ENCODE measurements at places on chromosomes 5 and 9. TPM values are rescaled to one million over a fixed set of nuclear protein-coding genes. Genes with fewer than 3 reads are reported as not detected.

DNA sequence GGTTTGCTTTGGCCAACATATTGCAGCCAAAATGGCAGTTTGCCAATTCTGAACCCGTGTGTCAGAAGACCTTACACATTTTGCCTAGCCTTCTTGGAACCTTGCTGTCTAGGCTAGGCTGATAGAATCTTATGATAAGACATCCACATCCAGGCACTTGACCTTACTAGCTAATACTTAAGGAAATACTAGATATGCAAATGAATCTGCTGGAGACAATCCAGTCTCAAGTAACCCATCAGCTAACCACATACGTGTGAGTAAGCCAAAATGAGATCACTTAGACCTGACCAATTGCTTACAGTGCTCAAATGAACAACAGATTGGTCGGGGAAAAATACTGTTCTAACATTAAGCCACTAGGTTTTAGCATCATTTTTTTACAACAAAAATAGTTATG is 1504.6 kb upstream of the CDH9 start:
- no peaks in the 10 kb centered on the region for H3K36me3 ChIP-seq
- no peaks in the 10 kb centered on the region for H3K27me3 ChIP-seq
- no peak overlapping the region for H3K4me3 ChIP-seq
- H3K4me1 ChIP-seq = no peaks in the 10 kb centered on the region
- H3K27ac ChIP-seq = no peak overlapping the region

DNA sequence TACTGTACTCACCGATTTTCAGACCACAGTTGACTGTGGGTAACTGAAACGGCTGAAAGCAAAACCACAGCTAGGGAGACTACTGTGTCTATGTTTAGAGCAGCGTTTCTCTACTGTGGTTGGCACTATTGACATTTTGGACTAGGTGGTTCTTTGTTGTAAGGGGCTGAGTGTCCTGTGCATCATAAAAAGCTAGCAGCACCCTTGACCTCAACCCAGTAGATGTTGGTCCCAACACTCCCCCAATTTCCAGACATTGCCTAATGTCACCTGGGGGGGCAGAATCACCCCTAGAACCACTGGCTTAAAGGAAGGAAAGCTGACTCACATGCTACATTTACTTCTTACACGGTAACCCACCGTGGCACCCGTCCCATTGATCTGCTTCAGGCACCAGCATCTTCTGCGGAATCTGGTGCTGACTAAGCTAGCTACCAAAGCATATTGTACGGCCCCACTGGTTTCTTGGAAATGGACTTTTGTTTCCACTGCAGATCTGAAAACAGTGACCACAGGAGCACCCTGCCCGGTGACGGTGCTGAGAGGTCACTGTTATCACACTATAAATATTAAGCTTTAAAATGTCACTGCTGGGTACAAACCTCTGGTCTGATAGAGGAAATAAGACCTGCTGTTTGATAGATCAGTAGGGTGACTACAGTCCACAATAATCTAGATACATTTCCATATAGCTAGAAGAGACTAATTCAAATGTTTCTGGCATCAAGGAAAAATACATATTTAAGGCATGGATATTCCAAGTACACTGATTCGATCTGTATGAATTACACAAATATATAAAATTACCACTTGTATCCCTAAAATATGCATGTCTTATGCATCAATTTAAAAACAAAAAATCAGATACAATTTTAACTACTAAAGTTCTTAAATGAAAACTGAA is 151.4 kb downstream of the HSD17B3 start:
- H3K4me1 ChIP-seq = no peaks in the 10 kb centered on the region
- no peaks in the 10 kb centered on the region for H3K36me3 ChIP-seq
- no peak for DNase-seq
- H3K27me3 ChIP-seq = no peaks in the 10 kb centered on the region
- H3K4me3 ChIP-seq = no peak overlapping the region

GRCh38 chr9:3993773-3994172 is 306.1 kb downstream of the GLIS3 start:
- H3K36me3 ChIP-seq = no peaks in the 10 kb centered on the region
- H3K27ac ChIP-seq = no peak overlapping the region
- no peaks in the 10 kb centered on the region for H3K4me1 ChIP-seq
- no peaks in the 10 kb centered on the region for H3K27me3 ChIP-seq
- no peak for DNase-seq

DNA sequence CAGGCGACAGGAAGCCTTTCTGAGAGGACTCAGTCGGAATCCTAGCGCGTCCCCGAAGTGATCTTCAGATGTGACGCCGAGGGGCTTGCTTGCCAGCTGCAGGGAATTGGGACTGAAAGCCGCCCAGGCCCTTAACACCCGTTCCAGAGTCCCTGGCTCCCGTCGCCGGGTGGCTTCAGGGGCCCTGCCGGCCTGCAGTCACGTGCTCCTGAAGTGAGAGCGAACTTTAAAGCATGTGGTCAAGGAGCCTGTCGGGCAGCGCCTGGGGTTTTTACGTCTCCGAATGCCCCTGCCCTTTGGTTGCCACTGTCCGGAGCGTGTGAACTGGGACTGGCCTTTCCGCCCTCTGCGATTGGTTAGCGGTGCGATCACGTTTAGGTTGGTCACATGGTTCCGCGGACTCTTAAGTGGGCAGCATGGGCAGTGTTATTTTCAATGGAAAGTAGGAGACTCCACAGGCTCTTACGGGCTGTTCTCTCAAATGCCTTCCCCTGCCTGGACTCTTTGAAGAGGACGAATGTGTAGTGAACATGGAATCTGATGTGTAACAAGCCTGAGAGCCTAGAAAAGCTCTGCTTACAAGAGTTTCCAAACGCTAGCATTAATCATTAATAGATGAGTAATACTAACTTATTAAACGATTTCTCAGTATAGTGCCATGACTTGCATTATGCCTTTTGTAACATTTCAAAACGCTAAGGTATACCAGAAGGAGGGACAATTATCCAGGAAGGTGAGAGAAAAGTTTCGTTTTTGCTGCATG is 1.9 kb downstream of the VLDLR start:
- no peaks in the 10 kb centered on the region for H3K36me3 ChIP-seq
- peak overlapping the region; percentile 89 for H3K4me3 ChIP-seq
- no peaks in the 10 kb centered on the region for H3K27me3 ChIP-seq
- DNase-seq = peak; percentile 67
- H3K4me1 ChIP-seq = peaks cover 2% of the 10 kb centered on the region

DNA sequence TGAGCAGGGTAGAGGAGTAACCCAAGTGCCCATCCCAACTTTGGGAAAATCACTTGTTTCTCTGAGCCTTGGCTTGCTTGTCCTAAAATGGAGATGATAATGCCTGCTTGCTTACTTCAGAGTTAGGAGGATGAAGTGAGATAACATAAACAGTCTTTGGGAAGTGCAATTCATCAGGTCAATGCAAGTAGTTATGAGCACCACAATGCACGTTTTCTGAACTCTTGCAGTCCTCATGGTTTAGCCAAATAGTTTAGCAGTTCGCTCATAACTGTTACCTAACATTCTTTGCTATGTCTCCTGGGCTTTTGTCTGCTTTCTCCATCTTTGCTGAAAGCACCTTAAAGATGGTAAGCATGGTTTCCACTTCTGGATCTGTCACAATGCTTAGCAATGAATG is 270.0 kb downstream of the ADAMTSL1 start:
- no peaks in the 10 kb centered on the region for H3K27me3 ChIP-seq
- no peak overlapping the region for H3K27ac ChIP-seq
- no peaks in the 10 kb centered on the region for H3K36me3 ChIP-seq
- no peaks in the 10 kb centered on the region for H3K4me1 ChIP-seq
- DNase-seq = no peak

DNA sequence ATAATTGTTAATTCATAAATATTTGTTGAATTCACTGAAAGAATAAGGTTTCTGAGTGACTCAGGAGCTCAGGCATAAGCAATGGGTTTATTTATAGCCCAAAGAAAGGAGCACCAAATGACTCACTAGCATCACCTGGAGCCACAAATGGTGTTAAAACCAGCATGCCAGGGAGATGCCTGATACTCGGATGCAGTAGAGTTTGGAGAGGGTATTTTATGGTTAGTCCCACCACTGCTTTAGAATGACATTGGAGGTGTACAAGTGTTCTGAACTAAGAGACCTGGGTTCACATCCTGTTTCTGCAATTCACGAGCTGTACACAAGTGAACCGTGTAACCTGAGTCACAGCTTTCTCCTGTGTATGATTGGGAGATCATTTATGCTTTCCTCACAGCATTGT is 25.2 kb downstream of the CCL28 start:
- H3K4me3 ChIP-seq = no peak overlapping the region
- no peak overlapping the region for H3K27ac ChIP-seq
- no peaks in the 10 kb centered on the region for H3K36me3 ChIP-seq
- DNase-seq = no peak
- no peaks in the 10 kb centered on the region for H3K27me3 ChIP-seq
- H3K4me1 ChIP-seq = no peaks in the 10 kb centered on the region

IFNE gene
- total RNA-seq = not detected

PTGS1 gene
- total RNA-seq = 4.6 TPM
